Spleen (tissue), 13 donors: ENCODE measurements at places on chromosomes 11 and 22. TPM values are rescaled to one million over a fixed set of nuclear protein-coding genes. Genes with fewer than 3 reads are reported as not detected.

DNA sequence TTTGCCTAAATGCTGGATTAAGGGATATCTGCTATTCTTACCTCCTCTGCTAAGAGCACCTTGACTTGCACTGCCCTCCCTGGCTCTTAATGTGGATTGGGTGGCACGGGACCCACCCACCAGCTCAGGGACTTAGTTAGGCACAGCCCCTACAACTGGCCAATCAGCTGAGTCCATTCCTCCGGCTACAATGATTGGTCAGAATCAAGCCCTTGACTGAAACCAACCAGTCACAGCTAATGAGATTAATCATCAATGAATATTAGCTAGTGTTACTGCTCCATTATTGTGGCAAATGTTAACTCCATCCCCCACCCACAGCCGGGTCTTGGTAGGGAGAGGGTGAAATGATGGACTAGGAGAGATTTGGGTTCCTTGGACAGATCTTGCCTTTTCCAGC is 328.0 kb downstream of the MN1 start:
- H3K4me3 ChIP-seq: no peak overlapping the region
- no peaks in the 10 kb centered on the region for H3K36me3 ChIP-seq
- H3K27me3 ChIP-seq: no peaks in the 10 kb centered on the region
- H3K4me1 ChIP-seq: no peaks in the 10 kb centered on the region
- DNase-seq: no peak
- H3K27ac ChIP-seq: no peak overlapping the region

- H3K36me3 ChIP-seq: no peaks in the 10 kb centered on the region
- no peak overlapping the region for H3K27ac ChIP-seq
- no peak overlapping the region for H3K4me3 ChIP-seq
- no peaks in the 10 kb centered on the region for H3K27me3 ChIP-seq
- H3K4me1 ChIP-seq: peaks cover 9% of the 10 kb centered on the region
- DNase-seq: peak; percentile 47
Observed at GRCh38 chr22:49760630-49761571, 66.8 kb downstream of the BRD1 start.

DNA sequence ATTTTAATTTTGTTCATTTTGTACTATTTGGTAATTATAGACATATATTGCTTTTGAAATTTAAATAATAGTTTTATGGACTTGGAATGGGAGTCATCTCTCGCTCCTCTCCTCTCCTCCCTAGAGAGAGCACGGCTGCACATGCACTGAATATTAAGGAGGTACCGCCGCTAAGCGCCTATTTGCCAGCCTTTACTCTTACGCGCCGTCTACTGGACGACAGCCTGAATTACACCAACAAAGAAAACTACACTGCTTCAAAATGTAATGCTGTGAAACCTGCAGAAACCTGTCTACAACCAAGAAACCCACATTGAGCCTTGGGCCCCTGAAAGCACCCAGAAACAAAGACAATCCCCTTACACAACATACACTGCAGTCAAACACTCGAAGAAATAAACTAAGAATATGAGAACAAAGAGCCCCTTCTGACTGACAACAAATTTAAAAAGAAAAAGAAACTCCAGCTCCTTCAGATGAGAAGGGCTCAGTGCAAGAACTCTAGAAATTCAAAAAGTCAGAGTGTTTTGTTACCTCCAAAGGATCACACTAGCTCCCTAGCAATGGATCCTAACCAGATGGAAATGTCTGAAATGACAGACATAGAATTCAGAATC is 737.2 kb downstream of the LRRC4C start:
- no peak overlapping the region for H3K4me3 ChIP-seq
- H3K4me1 ChIP-seq: no peaks in the 10 kb centered on the region
- no peak overlapping the region for H3K27ac ChIP-seq
- H3K27me3 ChIP-seq: no peaks in the 10 kb centered on the region

APOBEC3B gene
- 2.5 TPM for total RNA-seq

ZNRD2 gene
- total RNA-seq: 20.9 TPM

GRCh38 chr11:100738701-100739270 is 51.7 kb downstream of the ARHGAP42 start:
- no peak for DNase-seq
- H3K27ac ChIP-seq: peak overlapping the region; percentile 59
- no peaks in the 10 kb centered on the region for H3K27me3 ChIP-seq
- H3K4me3 ChIP-seq: no peak overlapping the region
- H3K36me3 ChIP-seq: no peaks in the 10 kb centered on the region
